Stimulated activated CD8-positive, alpha-beta memory T cell treated with anti-CD3 and anti-CD28 coated beads, Interleukin-4, amount 100 ng/mL, for 4 hours (primary cell): ENCODE measurements at places on chromosomes 1 and 21.

DNA sequence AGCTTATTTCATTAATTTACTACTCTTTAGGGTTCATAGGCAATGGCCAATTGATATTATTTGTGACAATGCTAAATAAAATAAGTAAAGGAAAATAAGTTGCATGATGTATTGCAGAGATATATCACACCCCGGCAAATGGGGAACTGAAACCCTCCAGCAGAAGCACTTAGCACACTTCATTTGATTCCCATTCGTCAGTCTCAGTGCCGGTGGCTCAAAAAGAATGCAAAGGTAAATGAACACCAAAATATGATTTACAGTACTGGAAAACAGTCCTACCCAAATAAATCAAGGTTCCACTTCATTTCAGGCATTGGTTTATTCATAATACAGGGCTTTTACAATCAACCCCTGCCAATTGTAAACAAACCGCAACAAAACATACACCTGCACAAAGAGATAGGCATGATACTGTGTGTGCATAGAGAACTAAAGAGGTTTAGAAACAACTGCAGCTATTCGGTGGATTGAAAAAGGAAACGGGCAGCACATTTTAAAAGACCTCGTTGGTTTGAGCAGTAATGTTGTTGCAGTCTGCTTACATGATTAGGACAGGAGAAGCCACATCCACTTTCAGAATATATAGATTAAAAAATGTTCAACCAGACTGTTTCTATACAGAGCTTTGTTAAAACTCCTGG lies 1019.2 kb downstream of the TTLL7 start:
- DNase-seq: no peak

DNA sequence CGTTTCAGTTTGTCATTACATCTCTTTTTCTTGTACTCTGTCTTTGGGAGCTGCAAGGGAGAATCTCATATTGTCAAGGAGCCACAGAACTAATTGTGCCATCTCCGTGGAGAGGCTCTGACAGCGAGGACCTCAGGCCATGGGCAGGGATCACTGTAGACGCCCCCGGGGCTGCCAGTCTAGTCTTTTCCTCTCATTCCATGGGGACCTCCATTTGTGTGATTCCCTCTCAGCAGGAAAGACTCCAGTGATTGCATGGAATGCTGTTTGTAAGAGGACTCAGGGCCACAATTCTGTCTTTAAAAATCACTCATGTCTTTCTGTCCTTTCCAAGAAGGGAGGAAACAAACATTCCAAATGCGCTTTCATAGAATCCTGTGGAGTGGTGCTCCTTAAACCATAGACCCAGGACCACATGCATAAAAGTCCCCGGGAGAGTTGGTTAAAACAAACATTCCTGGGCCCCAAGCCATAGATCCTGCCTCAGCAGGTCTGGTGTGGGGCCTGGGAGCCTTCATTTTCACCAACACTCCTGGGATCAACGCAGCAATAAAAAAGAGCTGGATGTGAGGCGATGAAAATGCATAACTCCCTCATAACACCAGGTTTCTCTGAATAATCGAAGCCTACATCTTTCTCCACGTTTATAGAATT lies 104.5 kb downstream of the ZP4 start:
- DNase-seq: no peak

DNA sequence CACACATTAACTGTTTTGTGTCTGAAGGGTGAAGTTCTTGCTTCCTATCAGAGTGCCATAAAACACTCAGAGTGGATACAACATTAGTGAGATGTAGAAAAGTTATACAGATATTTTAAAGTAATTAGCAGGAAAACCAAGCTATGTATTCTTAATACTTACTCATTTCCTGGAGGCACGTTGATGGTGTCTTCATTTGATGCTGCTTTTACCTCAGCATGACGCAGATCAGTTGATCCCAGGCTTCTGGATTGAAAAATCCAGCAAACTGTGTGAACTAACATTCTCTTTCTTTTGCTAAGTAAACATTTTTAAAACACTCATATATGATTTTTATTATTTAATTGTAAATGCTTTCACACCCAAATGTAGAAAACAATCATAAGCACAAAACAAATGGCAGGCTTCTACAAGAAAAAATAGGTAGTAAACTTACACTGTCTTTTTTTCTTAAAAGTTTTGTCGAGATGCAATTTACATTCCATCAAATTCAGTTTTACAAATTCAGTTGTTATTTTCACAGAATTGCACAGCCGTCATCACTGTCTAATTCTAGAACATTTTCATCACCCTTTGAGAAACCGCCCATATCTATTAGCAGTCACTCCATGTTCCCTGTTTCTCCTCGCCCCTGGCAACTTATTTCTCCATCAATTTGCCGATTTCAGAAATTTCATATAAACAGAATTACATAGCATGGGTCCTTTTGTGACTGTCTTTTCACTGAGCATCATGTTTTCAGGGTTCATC lies 198.9 kb downstream of the LRRC7 start:
- DNase-seq: no peak

DNA sequence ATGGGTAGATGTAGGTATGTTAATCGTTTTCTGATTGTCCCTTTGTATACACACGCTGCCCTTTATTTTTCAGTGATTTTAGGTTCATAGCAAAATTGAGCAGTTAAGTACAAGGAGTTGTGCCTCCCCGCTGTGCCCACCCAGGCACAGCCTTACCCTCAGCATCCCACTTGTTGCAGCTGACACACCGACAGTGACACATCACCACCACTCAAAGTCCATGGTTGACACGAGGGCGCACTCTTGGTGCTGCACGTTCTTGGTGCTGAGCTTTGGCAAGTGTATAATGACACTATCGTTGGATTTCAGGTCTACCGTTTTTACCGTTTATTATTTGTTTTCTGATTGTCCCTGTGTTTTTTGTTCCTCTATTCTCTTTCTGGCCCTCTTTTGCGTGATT lies 15.6 kb downstream of the C1orf159 start:
- no peak for DNase-seq

DNA sequence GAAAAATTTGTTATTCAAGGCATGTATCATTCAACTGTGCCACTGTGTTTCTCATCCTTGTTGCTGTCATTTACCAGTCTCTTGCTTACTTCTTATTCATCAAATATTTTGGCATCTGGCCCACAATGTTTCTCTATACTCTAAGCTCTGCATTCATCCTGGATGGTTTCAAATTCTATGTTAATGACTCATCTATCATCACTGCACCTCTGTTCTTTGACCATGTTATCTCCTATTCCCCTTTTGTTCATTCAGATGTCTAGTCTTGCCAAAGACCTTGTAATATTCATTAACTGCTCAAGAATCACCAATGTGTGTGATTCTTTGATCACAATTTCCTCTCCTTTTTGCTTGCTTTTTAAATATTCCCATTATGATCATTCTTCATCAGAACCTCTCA lies 54.6 kb upstream of the PRKACB start:
- no peak for DNase-seq

DNA sequence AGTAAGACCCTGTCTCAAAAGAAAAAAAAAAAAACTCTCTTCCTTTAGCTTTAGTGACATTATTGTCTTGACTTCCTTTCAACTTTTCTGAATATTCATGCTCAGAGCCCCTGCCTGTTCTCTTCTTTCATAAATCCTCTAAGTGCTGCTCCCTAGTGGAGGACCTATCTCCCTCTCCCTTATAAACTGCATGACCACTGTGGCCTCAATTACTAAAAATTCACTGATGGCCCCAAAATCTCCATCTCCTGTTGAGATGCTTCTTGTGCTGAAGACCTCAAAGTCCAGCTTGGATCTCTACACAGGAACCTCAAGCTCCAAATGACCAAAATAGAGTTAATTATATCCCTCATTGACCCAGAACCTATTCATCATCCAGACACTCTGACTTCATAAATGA lies 7.8 kb downstream of the ITLN1 start:
- DNase-seq: no peak

DNA sequence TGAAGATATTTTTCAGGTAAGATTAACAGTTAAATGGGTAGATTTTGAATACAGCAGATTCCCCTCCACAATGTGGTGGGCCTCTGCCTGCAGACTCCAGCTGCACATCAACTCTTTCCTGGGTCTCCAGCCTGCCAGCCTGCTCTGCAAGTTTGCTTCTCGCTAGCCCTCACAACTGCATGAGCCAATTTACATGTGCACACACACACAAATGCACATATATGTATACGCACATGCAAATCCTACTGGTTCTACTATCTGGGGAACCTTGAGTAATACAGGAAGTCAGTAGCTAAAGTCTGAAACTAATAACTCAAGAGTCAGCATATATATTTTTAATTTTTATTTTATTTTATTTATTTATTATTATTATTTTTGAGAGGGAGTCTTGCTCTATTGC lies 34.8 kb upstream of the QSOX1 start:
- DNase-seq: no peak

GRCh38 chr1:66253330-66253921 lies 280.5 kb upstream of the SGIP1 start:
- DNase-seq: no peak

DNA sequence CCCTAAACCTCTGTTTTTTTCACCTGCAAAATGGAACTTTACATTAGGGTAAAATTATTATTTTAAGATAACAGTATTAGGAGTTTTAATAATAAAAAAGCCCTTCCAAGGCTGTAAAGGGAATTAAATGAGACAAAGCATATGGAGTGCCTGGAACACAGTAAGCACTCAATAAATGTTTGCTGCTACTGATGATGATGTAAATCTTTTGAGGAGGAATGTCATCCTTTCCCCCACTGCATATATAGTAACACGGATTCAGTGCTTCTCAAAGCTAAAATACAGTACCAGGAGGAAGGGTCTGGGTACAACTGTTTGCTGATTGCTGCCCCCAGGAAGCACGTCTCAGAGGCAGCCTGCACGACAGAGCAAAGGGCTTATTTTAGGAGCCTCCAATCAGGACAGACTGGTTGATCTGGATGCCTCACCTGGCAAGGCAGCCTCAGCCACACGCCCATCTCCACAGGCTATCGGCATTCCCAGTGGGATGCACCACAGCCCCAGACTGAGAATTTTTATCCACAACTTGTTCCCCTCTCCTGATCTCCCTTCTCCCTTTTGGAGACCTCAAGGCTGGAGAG lies 64.4 kb downstream of the GADD45A start:
- DNase-seq: no peak

- no peak for DNase-seq
Measured at GRCh38 chr1:248924696-248925532, 18.9 kb downstream of the PGBD2 start.

- no peak for DNase-seq
Measured at GRCh38 chr1:64874666-64875065, 91.7 kb downstream of the JAK1 start.

- no peak for DNase-seq
Measured at GRCh38 chr1:40745176-40745575, 38.4 kb upstream of the KCNQ4 start.

- no peak for DNase-seq
Measured at GRCh38 chr21:43859747-43860214, 5.2 kb upstream of the AGPAT3 start.

DNA sequence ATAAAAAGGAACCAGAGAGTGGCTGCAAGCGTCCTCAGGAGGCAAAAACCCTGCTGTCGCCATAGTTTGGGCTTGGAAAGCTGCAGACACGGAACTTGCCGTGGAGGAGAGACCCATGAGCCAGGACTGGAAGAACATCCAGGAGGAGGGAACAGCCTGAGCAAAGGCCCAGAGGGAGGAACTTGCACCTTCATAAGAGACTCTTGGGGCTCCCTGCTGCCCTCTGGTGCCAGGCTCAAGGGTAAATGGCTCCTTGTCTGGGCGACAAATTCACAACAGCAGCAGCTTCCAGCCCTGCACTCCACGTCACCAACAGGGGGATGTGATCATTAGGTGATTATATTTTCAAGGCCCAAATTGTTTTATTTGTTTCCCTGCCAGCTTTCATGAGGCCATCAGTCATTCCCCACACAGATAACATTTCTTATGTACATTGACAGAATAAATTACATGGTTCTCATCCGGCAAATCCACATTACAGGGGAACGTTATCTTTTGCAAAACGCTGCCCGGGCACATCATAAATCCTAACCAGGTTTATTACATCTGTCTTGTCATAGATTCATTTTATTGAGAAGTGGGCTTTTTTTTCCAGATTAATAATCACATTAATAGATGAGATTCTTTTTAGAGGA lies 143.0 kb upstream of the GRIK3 start:
- no peak for DNase-seq

GRCh38 chr21:17461014-17461413 lies 51.8 kb upstream of the CXADR start:
- no peak for DNase-seq

DNA sequence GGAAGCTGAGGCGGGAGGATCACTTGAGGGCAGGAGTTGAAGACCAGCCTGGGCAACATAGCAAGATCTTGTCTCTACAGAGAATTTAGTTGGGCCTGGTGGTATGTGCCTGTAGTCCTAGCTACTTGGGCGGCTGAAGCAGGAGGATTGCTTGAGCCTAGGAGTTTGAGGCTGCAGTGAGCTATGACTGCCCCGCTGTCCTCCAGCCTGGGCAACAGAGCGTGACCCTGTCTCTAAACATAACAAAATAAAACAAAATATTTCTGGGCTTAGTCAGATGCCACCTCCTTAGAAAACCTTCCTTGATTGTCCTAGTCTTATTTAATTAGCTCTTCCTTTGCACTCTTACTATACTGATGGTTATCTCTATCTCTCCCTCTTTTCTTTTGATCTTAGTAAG lies 8.5 kb downstream of the TGFB2 start:
- no peak for DNase-seq

- DNase-seq: no peak
Measured at GRCh38 chr1:171113382-171113781, 22.7 kb downstream of the FMO3 start.

GRCh38 chr21:35217504-35218060 lies 168.5 kb upstream of the RUNX1 start:
- DNase-seq: no peak

- DNase-seq: no peak
Measured at GRCh38 chr1:94806441-94806871, 13.7 kb upstream of the SLC44A3 start.

GRCh38 chr1:1847890-1848289 lies 43.0 kb downstream of the GNB1 start:
- DNase-seq: no peak

DNA sequence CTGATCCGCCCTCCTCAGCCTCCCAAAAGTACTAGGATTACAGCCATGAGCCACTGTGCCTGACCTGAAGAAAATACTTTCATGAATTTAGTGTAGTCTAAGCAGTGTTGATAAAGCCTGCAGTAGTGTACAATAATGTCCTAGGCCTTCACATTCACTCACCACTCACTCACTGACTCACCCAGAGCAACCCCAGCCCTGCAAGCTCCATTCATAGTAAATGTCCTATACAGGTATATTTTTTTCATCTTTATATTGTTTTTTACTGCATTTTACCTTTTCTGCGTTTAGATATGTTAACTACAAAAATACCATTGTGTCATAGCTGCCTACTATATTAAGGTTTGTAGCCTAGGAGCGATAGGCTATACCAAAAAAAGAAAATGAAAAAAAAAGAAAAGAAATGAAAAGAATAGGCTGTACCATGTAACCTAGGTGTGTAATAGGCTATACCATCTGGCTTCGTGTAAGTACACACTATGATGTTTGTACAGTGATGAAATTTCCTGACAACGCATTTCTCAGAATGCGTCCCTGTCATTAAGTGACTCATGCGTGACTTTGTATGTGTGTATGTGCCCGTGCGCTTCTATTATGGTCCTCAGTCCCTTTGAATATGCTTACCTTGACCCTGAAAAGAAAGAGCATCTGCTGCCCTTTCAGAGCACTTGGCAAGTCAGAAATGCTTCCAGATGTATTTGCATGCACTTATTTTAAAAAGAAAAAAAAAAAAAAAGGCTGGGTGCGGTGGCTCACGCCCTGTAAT lies 9.2 kb upstream of the SLAMF8 start:
- DNase-seq: no peak
